Suppressor macrophage (primary cell): ENCODE measurements at places on chromosomes 2 and 18.

DNA sequence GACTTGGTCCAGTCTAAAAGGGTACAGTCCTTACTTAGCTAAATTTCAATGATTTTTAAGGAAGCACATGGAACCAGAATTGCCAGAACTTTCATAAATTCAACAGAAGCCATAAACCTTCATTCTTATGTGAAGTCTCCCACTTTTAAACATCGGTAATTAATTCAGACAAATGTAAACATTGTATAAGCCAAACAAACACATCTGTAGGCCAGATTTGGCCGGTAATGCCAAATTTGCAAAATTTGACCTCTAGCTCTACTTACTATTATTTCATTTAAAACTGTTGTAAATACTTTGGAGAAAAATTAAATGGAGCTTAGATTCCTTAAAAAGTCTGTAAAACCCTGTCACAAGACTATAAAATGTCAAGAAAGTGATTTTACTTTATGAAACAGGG lies 83.2 kb upstream of the GALNT5 start:
- no peak for DNase-seq

DNA sequence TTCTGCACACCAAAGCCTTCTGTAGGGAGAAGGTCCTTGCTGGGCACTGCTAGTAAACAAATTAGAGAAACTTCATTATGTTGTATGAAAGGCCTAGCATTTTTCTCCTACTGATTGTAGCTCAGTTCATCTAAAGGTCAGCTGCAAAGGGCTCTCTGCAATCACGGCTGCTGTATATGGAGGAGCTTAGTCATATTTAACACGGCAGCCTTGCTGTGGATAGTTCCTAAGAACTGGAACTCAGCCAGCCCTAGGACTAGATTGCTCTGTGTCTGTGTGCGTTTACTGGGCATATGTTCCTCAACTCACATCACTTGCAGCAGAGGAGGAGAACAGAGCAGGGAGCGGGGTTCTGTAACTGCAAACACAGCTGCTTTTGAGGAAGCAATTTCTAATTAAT lies 1103.9 kb upstream of the KLHL29 start:
- DNase-seq, result peak; percentile 57

DNA sequence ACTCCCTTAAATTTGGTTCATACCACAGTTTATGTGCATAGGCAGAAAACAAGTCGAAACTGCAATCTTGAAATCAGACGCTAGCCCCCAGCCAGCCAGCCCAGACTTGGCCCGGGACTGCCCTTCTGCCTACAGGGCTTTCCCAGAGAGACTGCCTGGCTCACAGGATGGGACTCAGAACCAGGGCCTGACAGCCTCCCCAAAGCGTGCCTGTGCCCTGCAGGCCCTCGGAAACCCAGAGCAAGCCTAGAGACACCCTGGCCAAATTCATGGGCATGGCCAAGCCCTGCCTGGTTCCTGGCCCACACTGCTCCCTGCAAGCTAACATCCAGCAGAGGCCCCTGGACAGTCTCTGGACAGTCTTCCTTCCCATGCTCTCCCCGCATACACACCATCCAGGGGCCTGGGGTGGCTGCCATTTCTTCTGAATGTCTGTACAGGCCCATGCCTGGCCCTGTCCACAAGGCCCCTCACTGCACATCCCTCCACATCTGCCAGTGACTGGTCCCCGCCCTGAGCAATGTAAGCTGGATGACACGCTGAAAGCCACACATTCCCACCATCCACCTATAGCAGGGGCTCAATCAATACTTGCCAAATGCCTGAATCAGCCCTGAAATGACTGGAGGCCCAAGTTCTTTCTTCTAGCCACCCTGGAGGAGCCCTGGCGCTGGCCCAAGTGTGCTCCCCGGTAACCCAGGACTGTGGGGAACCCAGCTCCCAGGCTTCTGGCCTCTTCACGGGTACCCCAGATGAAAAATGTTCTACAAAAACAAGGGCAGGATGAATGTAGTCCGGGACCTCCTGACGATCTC lies 73.1 kb downstream of the HDAC4 start:
- DNase-seq, result no peak

DNA sequence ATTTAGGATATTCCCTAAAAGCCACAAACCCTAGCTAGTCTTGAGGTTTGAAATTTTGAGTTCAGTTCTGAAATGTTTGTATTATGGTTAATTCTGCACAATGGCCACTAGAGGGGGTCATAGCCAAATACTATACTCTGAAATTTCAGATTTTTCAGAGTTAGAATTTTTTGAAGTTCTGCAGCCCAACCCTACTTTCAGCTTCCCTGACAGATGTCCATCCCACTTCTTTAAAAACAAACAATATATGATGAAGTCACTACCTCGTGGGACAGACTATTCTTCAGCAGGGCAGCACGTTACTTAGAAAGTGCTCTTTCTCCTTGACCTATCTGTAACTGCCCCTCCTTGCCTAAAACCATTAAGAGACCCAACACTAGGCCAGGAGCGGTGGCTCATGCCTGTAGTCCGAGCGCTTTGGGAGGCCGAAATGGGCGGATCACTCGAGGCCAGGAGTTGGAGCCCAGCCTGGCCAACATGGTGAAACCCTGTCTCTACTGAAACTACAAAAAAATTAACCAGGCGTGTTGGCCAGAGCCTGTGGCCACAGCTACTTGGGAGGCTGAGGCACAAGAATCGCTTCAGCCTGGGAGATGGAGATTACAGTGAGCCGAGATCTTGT lies 48.2 kb upstream of the PAPOLG start:
- peak; percentile 92 for DNase-seq

- peak; percentile 51 for DNase-seq
These were observed 19.4 kb downstream of the ZNF516 start for GRCh38 chr18:76475450-76476194.
